ENCODE measurements at places on chromosomes 4 and X. TPM values are rescaled to one million over a fixed set of nuclear protein-coding genes. Genes with fewer than 3 reads are reported as not detected.

The IL21 gene
- not detected for total RNA-seq

The SRPX2 gene
- 24.5 TPM for total RNA-seq

The PDGFRA gene
- 7.6 TPM for total RNA-seq

The PPP4R3C gene
- 0.04 TPM for total RNA-seq

The FAT1 gene
- total RNA-seq, result 71.6 TPM

The EDA2R gene
- total RNA-seq, result 3.9 TPM

The NLGN4X gene
- 5.6 TPM for total RNA-seq

The CLNK gene
- total RNA-seq, result not detected

The FAAH2 gene
- not detected for total RNA-seq

The ADAMTS3 gene
- total RNA-seq, result 6.4 TPM

The OPRPN gene
- total RNA-seq, result not detected

The HSD17B13 gene
- 4.5 TPM for total RNA-seq
